ENCODE measurements at places on chromosomes 16 and 17.
A peak's percentile ranks its signal among the peaks of the same experiment; 100 is the strongest.

DNA sequence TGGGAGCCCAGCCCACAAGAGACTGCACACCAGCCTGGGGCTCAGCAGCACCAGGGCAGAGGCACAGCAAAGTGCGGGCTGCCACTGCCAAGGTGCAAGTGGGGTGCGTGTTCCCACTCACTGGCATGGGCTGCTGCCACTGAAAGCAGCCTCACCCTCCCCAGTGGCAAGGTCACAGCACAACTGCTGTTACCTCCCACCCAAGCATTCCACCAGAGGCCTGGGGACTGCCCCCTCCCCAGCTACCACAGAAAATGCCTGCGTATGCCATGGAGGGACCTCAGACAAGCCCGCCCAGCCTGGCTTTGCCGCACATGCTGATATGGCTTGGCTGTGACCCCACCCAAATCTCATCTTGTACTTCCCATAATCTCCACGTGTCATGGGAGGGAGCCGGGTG is 33.1 kb downstream of the MEAK7 start:
- no peak for DNase-seq

GRCh38 chr17:27239046-27239445 is 54.9 kb upstream of the WSB1 start:
- DNase-seq = no peak

- no peak for DNase-seq
Observed at GRCh38 chr17:37756051-37756450, 11.2 kb upstream of the HNF1B start.

- DNase-seq = no peak
Observed at GRCh38 chr17:82246365-82247181, 17.7 kb downstream of the SLC16A3 start.

DNA sequence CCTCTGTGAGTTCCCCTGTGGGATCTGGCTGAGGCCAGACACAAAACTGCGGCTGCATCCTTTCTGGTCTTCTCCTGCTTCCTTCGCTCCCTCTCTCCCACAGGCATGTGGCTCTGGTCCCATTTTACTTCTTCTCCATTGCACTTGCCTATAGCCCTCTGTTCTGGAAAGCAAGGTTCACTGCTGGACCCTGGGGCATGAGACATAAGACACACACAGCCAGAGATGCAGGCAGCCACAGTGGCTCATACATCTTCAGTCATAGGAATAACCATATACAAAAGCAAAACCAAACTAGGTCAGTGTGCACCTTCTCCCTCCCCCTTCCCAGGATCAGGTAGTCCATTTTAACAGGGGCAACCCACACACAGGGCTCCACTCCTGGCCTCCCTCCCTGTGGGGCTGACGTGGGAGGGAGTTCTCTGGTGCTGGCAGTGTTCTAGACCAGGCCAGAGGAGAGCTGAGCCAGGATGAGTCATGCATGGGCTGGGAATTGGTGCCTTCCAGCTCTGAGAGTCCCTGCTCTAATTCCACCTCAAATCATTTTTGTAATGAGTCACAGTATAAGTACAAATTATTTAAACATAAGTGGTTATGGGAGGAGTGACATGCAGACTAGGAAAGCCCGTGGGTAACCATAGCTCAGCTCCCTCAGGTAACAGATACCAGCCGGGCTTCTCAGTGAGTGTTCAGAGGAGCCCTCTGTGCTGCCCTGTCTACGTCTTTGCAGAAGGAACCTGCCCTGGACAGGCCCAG is 58.0 kb downstream of the ASIC2 start:
- DNase-seq = no peak

DNA sequence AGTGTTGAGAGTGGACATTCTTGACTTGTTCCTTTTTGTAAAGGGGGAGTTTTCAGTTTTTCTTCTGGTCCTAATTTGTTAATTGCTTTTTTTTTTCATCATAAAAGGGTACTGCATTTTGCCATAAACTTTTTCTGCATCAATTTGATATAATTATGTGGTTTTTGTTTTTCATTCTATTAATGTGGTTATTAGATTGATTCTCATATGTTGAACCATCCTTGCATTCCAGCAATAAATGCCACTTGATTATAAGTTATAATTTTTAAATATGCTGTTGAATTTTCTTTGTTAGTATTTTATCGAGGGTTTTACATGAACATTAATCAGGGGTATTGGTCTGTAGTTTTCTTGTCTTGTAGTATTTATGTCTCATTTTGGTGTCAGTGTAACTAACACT is 87.2 kb upstream of the SMIM36 start:
- no peak for DNase-seq

GRCh38 chr16:2229632-2230250 is 6.3 kb downstream of the E4F1 start:
- no peak for DNase-seq

GRCh38 chr16:87068762-87069150 is 248.4 kb downstream of the C16orf95 start:
- no peak for DNase-seq

DNA sequence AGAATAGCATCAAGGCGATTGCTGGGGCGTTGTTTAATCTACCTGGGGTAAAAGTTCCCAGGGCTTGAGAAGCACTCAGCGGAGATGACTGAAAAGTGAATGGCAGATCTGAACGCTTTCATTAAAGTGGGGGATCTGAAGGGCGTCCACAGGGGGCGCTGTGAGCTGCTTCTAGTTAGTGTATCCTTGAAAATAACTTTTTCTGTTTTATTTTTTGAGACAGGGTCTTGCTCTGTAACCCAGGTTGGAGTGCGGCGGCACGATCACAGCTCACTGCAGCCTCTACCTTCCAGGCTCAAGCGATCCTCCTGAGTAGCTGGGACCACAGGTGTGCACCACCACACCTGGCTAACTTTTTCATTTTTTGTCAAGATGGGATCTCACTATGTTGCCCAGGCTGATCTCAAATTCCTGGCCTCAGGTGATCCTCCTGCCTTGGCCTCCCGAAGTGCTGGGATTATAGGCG is 360.4 kb downstream of the SEC14L1 start:
- DNase-seq = peak; percentile 64

DNA sequence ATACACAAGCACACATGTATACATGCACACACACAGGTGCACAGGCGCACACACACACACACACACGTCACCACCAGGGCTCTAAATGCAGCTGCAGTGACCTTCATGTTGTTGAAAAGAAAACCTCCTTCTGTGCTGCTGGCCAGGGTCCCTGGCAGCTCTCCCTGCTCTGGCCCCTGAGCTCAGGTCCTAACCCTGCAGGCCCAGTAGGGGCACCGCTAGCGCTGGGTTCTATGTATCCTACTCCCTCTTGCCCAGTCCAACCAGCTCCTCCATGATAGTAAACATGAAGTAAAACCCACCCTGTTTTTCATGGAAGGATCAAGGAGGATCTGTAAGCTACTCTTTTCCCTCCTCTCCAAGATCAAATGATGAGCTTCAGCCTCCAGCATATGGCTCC is 172.8 kb downstream of the RBFOX3 start:
- DNase-seq = no peak

DNA sequence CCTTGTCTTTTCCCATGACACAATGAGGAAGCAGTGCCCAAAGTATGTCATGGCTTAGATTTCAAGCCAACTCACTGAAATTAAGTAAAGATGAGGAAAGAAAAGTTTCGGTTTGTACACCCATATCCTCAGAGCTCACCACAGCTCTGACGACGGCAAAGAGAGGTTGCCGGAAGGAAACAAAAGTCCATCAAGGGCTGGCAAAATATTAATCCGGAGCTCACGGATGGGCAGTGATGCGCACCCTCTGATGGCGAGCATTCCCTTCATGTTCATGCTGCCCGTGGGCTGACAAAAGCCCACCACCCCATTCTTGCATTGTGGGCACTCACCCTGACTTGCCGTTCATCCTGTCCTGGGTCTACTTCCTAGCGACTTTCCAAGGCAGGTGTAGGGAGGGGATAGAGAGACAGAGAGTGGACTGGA is 103.1 kb downstream of the SOX9 start:
- DNase-seq = no peak

- DNase-seq = no peak
Observed at GRCh38 chr17:74163836-74164235, 39.6 kb upstream of the RPL38 start.

GRCh38 chr16:89422905-89423630 is 67.3 kb downstream of the ANKRD11 start:
- DNase-seq = no peak

DNA sequence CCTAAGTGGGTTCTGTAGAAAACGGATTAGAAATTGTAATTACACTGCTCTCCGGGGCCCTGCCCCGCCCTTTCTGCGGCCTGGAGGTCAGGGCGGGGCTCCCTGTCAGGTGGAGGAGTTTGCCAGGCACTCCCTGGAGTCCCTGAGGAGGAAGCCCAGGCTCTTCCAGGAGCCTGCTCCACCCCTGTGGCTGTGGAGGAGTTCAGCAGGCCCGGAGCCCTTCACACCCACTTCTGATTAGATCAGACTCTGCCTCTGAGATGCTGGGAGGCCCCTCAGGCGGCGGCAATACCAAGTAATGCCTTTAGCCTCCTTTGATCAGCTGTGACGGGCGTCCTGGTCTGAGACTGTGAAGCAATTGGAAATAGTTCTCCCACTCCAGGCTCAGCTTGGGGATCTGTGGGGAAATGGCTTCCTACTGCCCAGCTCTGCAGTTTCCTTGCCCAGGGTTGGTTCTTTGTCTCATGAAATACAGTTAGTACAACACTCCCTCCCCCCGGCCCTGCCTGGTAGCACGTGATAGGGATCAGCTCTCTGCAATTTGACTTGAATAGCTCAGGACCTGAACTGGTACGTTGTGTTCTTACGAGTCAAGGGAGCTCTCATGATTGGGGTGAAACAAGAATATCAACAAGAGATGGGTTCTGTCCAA is 22.3 kb downstream of the BAIAP2 start:
- DNase-seq = peak; percentile 67

All from HEK293T (cell line).